Left ventricle myocardium superior (tissue), 1 donor: ENCODE measurements at places on chromosomes 2 and 18.

DNA sequence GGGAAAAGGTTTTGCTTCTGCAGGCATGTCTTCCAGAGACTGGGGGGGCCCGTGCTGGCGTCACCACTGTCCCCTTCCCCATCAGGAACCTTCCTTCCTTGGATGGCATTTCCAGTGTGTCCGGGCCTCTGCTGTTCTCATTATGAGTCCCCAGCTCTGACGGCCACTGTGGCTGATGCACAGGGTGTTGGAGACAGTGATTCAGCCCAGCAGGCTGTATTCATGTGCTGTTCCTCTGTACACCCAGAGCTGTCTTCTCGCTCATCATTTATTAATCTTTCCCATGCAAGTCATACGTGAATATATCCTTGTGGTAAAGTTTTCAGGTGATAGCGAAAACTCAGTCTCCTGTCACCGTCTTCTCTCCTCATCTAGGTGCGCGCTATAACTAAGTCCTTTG lies 57.7 kb downstream of the ASAP2 start:
- no peak for DNase-seq

- DNase-seq: no peak
Observed at GRCh38 chr2:138035608-138036217, 71.4 kb downstream of the HNMT start.

DNA sequence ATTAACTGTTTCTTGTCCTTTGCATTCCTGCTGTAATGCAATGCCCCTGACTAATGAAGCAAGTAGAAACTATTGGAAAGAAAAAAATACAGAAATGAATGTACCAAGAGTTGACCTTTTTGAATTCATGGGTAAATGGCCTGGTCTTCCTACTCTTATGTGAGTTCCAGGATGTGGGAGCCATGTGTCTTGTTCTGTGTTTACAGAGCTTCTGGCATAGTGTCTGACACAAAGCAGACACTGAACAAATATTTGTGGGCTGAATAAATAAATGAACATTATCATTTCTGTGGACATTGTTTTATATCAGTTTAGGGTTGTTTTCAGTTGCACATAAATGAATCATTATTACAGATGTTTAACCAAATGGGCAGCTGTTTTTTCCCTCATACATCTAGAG lies 155.5 kb downstream of the CD8B2 start:
- no peak for DNase-seq

- DNase-seq: no peak
Observed at GRCh38 chr2:71216501-71216900, 10.4 kb downstream of the PAIP2B start.

DNA sequence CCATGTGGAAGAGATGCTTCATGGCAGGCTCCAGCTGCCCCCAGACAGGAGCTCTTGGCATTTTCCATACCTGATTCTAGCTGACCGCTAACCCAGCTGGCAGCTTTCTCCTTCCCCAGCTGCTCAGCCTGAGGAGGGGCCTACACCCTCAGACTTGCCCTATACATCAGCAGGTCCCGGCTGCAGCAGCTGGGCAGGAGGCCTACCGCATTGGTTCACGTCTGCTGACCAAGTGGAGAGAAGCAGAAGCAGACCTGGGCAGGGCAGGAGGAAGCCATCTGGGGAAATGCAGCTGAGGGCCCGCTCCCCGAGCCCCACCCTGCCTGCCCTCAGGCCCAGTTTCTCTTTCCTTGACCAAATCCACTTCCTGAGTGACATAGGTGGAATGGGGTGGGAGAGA lies 50.7 kb downstream of the LBH start:
- DNase-seq: no peak

DNA sequence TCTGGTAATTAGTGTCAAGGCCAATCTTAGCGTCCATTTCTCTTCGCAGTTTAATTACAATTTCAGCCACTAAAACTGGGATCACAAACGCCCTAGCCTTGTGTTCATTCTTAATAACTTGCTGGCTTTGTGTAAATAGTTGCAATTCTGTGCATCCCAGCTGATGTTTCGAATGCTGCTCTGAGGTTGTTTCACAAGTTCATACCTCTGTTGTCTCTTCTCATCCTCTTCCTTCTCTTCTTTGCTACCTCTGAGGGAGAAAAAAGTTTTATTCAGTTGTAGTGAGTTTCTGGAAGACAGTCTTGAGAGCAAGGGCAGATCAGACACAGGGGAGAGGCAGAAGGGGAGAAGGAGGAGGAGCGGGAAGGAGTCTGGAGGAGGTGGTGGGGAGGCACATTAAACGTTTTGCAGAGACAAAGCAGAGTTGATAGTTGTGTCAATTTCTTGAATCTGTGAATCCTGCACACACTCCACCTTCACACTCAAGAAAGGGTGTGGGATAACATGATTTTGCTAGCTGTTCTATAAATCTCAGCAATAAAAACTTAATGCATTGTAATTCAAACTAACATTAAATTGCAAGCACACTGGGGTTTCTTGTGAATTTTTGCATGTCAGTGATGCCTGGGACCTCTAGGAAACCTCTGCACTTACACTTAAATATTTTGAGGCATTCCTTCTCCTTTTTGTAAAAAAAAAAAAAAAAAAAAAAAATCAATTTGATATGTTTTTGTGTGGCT lies 6.8 kb downstream of the MEIS1 start:
- no peak for DNase-seq

GRCh38 chr2:112048887-112049286 lies 6.2 kb upstream of the TMEM87B start:
- no peak for DNase-seq

DNA sequence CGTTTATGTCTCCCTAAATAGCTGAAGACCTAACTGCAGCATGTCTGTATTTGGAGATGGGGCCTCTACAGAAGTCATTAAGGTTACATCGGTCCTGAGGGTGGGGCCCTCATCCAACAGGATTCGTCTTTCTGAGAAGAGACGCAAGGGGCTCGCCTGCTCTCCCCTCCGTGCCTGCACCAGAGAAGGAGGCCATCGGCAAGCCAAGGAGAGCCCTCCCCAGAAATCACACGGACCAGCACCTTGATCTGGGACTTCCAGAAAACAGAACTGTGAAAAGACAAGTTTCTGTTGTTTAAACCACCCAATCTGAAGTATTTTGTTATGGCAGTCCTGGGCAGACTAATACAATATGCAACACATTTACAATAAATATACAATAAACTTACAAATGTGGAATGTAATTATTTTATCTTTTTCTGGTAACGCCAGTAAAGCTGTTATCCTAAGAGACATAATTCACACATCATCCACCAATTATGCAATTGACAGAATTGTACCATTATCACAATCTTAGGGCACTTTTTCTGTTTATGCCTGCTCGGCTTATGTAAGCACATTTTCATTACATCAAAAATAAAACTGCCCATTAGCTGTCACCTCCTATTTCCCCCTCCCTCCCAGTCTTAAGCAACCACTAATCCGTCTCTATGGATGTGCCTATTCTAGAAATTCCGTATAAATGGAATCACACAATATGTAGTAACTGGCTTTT lies 6.1 kb downstream of the HSBP1L1 start:
- no peak for DNase-seq

DNA sequence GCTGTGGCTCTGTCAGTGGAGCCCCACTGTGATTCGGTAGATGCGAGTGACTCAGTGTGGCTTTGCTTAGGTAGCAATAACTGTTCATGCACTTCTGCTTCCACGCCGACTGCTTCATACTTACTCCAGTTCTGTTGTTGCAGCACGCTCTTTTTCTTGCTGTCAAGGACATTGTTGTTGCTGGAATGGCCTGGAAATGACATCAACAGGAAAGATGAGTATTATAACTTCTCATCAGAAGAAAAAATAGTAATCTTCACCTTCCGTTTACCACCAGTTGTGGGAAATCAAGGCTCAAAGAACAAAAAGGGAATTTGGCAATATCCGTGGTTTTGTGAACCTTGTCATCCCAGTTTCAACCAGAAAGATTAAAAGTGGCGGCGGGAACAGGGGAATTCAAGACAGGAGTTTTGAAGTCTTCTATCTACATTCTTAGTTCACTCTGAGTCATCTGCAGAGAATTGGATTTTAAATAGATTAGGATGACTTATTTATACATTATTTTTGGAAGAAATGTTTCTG lies 8.3 kb downstream of the TM4SF20 start:
- no peak for DNase-seq

DNA sequence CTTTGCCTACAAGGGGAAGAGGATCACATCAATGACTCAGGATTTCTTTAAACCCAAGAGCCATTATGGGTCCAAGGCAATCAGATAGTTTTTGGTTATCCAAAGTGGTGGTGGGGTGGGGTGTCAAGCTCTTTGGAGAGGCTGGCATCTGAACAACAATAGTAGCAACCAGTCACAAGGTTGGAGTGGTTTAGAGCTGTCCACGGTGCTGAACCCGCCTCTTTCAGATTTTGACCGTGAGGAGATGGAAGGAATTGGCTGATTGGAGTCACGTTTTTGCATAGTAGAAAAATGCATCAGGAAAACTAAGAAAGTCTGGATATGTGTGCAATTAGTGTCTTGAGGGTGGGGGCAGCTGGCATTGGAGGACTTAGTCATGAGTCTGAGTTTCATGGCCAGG lies 159.9 kb downstream of the LOXHD1 start:
- peak; percentile 52 for DNase-seq

GRCh38 chr2:70553584-70554337 lies at the start of gene TGFA:
Gene TGFA (minus strand): TSS chr2:70553826. CDS start chr2:70553767, 59 bp downstream.
- DNase-seq: peak; percentile 79

DNA sequence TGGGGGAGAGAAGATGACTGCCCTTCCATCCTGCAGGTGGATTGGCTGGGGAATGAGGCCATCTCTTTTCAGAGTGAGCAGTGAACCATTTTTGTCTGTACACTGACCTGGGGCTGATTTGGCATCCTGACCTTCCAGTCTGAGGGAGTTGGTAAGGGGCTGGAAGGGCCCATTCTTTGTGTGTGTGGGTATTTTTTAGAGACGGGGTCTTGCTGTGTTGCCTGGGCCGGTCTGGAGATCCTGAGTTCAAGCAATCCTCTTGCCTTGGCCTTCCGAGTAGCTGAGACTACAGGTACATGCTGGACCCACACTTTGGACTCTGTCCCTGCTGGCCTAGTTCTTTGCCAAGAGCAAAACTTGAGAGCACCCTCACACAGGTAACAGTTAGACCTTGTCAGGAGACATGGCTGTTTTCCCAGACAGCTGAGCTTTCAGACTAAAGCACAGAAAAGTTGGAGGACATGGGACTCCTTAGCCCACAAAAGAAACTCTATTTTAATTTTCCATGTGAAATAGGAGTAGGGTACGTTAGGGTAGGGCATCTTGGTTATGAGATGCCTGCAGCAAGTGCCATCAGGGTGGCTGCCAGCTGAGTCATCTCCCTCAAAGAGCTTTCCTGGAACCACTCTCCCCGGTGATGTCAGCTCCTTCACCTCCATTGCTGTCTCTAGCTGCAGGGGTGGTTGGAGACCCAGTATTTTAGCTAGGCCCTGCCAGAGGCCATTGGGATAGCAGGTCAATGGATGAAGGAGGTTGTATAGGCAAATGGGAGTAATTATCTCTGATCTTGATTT lies 60.7 kb downstream of the DGKD start:
- DNase-seq: no peak

DNA sequence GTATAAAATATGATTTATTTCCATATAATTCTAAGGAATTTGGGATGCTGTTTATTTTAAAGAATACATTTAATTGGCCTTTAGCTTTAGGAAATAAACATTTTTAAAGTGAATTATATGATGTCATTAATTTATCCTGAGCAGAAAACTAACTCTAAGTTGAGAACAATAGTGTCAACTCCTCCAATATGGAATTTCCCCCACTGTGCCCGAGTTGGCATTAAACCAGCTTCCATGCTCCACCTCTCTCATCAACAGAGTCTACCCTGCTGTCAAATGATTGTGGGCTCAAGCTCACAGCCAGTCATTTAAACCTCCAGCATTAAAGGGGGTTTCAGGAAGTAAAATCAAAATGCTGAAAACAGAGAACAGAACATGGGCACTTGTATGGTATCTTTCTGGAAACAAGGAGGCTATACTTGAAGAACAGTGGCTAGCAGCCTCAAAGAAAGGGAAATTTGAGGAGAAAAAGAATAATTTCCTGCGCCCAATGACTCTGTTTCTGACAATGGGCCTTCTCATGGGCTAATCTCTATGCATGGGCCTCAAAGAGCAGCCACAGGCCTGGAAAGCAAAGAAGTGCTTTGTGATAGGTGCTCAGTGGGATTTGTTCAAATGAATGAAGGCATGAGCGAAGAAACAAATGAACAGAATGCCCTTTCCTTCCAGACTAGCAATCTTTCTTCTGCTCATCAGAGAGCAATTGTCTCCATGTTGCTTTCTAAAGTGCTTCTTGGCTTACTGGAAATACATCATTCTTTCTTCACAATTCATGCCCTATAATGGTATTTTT lies 252.8 kb downstream of the MTX2 start:
- DNase-seq: no peak

DNA sequence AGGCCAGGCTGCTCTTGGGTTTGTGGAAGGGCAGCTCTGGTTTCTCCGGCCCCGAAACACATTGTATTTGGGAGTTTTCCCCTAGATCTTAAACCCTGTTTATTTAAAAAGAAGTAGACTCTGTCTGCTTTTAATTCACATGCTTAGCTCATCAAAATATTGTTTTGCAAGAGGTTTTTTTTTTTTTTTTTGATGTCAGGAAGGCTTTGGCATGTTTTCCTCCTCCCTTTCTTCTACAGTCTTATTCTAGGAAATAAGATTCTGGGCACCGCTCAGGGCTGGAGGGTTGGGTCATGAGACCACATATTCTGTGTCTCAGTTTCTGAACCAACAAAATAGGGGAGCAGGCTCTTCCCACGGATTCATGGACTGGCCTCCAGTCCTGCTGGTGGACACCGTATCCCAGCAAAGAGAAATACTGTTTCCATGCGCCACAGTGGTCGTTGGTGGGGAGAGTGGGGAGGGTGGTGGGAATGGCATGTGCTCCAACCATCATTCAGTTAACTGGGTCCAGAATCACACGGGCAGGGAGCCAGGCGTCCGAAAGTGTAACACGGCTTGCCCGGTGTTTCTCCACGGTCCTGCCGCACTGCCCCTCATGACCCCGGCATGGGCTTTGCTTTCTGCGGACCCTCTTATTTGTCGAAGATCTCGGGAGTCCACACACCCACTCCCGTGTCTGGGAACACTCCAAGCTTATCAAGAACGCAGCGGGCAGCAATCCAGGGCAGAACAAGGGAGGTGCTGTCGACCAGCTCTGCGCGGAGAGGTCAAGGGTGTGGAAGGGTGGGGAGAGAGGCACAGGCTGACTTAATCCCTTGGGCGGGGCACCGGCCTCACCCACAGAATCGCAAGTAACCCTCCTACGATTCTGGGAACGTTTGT lies 176.7 kb downstream of the GLI2 start:
- DNase-seq: peak; percentile 81

DNA sequence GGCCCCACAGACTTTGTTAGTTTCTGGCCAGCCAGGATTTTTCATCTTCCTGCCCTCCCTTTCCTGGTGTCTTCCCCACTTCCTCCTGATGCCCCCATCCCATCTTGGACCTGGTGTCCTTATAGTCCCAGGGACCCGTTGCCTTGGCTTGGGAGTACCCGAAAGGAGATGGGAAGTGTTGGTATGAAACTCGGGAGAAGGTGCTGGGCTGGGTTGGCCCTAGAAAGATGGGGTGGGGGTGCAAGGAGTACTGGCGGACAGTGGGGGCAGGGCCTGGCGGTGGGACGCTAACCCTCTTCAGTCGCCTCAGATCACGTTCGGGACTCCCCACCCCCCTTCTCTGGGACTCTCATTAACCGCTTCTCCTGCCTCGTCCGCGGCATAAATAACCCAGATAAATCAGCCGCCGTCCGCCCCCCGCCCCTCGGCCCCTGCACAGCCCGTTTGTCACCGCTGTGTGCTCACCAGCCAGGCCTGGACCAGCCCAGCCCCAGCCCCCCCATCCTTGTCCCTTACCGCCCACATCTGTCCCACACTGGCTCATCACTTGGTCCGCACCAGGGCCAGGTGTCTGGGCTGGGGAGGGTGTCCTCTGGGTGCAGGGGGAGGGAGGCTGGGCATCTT lies 3.7 kb upstream of the ASIC4 start:
- no peak for DNase-seq

GRCh38 chr2:135103843-135104242 lies 51.8 kb downstream of the RAB3GAP1 start:
- no peak for DNase-seq
